ENCODE measurements at places on chromosomes 5 and 9.
A peak's percentile ranks its signal among the peaks of the same experiment; 100 is the strongest.

GRCh38 chr9:35646153-35646532 is 4.6 kb downstream of the SIT1 start:
- no peak for DNase-seq

DNA sequence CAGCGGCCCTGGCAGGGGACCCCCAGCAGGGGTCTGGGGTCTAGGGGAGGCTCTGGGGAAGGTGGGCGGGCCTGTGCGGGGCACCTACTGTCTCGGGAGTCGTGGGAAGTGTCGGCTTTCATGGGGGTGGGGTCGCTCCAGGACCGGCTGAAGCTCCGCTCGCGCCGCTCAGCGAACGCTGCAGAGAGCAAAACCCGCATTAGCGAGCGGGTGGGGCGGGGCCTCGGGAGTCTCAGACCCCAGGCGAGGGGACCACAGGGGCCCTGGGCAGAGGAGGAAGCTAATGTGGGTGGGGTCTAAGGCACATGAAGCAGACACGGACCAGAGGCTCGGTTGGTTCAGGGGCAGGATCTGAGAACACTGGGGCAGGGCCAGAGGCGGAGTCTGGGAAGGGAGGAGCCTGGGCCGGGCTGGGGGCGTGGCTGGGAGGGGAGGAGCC is 5.5 kb downstream of the NSMF start:
- DNase-seq, result peak; percentile 75

DNA sequence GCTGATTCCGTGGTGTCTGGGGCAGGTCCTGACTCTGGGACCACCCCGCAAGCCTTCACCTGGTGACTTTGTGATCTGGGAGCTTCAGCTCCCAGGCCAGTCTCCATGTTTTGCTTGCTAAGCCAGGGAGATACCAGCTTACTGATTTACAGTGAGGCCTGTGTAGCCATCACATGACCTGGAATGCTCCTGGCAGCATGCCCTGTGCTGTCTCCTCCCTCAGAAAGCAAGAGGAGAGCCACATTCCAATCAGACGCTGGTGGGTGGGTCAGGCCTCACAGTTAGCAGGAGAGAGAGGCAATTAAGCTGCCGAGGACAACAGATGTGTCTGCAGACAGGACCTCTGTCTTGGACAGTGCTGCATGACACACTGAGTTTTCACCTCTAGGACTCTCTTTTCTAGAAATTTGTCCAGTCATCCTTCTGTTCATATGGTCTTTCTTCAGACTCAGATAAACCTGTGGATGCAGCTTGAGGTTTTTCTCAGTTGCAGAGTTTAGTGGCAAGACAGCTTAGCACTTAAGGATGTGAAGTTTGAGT is 24.4 kb upstream of the GRPEL2 start:
- DNase-seq, result peak; percentile 93

GRCh38 chr5:2333291-2333690 is 418.2 kb downstream of the IRX2 start:
- DNase-seq, result no peak

DNA sequence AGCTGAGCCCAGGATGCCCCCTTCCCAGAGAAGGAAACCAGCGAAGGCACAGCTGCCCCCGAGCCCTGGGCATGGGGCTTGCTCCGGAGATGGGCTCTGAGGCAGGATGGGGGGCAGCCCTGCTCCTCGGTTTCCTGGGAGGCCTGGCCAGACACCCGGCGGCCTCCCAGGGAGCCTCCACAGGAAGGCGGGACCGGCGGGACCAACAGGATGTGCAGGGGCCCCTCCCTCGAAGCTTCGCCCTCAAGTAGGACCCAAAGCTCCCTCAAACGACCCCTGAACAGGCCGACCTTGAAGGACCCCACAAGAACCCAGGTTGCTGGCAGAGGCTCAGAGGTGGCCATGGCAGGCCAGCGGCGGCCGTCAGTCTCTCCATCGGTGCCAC is 11.7 kb downstream of the EXD3 start:
- DNase-seq, result peak; percentile 43

DNA sequence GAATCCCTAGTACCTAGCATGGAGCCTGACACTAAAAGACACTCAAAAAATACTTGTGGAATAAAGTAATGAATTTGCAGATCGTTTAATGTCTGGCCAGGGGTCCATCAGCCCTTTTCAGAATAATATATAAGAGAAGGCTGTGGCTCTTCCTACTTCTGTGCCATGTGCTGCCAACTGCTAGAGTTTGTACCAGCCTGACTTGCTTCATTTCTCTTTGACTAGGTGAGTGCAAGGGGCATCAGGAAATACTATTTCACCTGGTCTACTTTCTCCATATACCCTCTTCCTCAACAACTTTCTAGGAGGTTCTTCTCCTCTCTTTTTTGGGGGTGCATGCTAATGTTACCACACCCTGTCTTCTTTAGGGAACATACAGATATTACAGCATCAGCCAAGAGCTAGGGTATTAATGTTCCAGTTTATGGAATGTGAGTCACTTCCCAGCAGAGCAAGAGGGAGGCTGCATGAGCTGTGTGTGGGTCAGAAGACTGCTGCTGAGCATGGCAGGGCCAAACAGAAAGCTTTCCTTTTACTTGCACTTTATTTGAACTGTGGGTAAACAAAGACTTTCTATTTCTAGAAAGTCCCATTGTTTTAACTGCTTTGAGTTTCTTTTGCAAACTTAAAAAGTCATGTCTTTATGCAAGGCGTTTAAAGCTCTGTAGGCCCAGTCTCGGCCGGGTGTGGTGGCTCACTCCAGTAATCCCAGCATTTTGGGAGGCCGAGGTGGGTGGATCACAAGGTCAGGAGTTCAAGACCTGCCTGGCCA is 158.9 kb downstream of the ADAMTSL1 start:
- DNase-seq, result no peak

GRCh38 chr9:128685636-128686489 is 3.2 kb upstream of the SET start:
- DNase-seq, result no peak
